ENCODE measurements at places on chromosomes 2 and 18. TPM values are rescaled to one million over a fixed set of nuclear protein-coding genes. Genes with fewer than 3 reads are reported as not detected.

The HOXD3 gene
- not detected for total RNA-seq

The FNDC4 gene
- total RNA-seq, result 5.3 TPM

The IL37 gene
- total RNA-seq, result 1.7 TPM

The PLCL1 gene
- not detected for total RNA-seq

The MORN2 gene
- 22.9 TPM for total RNA-seq

The LRRTM4 gene
- 1.3 TPM for total RNA-seq

The HOXD13 gene
- not detected for total RNA-seq

The SAG gene
- not detected for total RNA-seq

The PTPN18 gene
- 54.5 TPM for total RNA-seq

The QPCT gene
- total RNA-seq, result 3.0 TPM

The CIDEA gene
- not detected for total RNA-seq

The SH2D6 gene
- total RNA-seq, result 2.3 TPM

The MAP4K3 gene
- total RNA-seq, result 38.4 TPM

The FOXD4L1 gene
- total RNA-seq, result 0.43 TPM

The NBAS gene
- total RNA-seq, result 28.8 TPM

The TFPI gene
- 35.5 TPM for total RNA-seq

The PDE11A gene
- total RNA-seq, result 1.4 TPM

The RAB27B gene
- total RNA-seq, result 12.7 TPM

The SERPINB13 gene
- total RNA-seq, result not detected
